ENCODE measurements at places on chromosomes 3 and 15.

- no peak for DNase-seq
Measured at GRCh38 chr3:186216900-186217819, 108.3 kb upstream of the ETV5 start.

GRCh38 chr3:172034786-172035685, 4.3 kb upstream of the FNDC3B start:
- DNase-seq, result peak; percentile 63

DNA sequence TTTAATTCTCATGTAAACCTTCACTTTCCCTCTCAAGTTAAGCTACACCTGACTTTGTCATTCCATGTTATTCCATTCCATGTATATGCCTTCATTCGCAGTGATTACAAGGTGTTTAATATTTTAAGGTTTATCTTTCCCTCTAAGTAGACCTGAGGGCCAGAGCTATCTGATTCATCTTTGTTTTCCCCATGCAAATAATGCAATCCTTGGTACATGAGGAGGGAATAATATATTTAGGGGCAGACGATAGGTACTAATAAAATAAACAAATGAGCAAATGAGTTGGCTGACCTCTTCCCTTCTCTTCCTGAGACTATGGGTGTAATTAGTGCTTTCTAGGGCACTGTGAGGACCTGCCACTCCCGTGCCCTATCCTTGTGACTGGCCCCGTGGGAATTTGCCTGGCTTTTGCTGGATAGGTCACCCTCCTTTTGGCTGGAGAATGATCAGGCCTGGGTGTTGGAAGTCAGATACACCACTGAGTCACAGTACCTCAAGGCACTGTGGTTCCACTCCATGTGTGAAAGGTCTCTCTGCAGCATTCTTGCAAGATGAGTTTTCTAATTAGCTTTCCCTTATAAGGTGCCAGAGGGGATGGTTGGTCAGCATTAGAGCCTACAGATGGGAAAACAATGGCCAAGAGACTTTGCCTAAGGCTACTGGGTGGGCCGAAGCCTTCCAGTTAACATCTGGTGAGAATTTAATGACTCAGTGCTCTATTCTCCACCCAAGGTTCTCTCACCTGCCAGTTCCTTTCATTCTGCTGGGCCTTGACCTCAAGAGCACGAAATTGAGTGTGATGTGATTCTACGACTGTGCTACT, 183.2 kb downstream of the P3H2 start:
- DNase-seq, result no peak

- DNase-seq, result no peak
Measured at GRCh38 chr3:45137656-45138181, 8.5 kb downstream of the CDCP1 start.

GRCh38 chr3:33034601-33035000, 62.3 kb downstream of the GLB1 start:
- no peak for DNase-seq

DNA sequence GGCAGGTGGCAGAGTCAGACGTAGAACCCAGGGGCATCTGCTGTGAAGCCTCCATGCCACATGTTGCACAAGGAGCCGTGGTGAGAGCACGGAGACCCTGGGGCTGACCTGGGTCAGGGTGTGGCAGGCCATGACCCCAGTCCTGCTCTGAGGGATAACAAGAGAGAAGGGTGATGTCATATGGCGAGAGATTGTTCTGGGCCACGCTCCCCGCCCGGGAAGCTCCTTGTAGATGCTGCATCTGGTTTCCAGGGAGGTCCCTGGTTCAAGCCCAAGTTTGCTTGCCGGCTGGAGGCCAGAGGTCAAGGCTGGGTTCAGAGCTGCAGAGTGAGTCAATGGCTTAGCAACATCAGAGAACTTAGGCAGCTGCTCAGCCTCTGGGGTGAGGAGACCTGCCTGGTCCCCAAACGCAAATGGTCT, 17.3 kb downstream of the FGD5 start:
- DNase-seq, result no peak

- DNase-seq, result no peak
Measured at GRCh38 chr3:6229778-6230410, 631.0 kb upstream of the GRM7 start.

DNA sequence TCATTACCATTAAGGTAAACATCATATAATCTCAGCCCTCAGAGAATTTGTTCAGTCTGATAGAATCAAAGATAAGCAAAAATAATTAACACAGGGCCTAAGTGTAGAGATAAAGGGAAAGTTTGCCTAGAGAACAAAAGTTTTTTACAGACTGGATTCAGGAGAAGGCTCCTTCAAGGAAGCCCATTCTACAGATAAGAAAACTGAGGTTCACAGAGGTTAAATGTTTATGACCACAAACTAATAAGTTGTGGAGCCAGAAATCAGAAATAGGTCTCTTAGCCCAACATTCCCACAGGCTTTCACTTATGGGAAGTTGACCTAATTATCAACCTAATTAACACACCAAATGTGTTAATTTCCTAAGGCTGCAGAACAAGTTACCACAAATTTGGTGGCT, 110.7 kb downstream of the ZMAT3 start:
- DNase-seq, result no peak

- no peak for DNase-seq
Measured at GRCh38 chr3:77524946-77525682, 485.2 kb downstream of the ROBO2 start.

DNA sequence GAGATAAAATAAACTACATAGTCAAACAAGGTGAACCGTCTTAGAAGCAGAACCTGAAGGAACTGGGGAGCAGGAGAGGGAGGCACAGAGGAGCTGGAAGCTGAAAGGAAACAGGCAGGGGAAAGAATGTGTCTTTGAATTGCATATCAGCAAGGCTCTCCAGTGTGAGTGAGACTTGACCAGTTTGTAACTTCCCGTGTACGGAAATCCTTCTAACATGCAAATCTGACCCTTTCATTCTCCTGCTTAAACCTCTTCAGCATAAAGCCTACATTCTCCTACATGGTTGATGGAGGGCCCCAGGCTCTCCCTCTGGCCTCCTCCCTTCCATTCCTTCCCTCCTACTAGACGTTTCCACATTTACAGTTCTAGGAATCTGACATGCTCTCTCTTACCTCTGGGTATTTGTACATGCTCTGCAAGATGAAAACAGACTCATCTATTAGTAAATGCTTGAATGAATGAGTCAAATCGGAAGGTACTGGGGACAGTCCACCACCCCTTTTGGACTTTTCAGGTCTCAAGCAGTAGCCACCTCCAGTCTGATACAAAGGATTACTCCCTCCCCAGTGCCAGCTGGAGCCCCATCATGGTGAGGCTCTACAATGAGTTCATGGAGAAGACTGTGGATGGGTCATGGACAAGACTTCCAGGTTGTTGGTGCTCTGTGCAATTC, 6.1 kb upstream of the SLC25A38 start:
- DNase-seq, result no peak

- DNase-seq, result no peak
Measured at GRCh38 chr3:148880681-148881080, 15.6 kb downstream of the CPA3 start.

DNA sequence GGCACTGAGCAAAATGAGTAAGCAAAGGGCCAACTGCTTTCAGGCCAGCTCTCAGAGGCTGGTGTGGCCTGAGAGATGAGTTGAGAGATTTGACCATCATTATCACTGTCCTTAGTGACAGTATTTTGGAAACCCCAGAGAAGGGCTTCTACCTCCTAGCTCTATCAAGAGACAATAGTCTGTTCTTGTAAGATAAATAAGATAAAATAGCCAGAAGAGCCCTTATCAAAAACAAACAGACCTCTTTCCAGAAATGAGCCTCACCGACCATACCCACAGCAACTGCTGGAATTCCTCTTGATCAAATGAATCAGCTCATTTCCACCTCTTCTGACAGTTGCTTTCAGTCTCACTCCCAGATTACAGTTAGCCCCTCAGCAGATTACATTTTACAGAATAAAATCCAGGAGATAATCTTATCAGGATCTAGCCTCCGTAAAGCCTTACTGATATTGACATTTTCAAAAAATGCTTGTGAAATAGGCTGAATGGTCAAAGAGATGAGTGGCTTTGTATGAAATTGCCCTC, 4.5 kb downstream of the HDC start:
- DNase-seq, result no peak

DNA sequence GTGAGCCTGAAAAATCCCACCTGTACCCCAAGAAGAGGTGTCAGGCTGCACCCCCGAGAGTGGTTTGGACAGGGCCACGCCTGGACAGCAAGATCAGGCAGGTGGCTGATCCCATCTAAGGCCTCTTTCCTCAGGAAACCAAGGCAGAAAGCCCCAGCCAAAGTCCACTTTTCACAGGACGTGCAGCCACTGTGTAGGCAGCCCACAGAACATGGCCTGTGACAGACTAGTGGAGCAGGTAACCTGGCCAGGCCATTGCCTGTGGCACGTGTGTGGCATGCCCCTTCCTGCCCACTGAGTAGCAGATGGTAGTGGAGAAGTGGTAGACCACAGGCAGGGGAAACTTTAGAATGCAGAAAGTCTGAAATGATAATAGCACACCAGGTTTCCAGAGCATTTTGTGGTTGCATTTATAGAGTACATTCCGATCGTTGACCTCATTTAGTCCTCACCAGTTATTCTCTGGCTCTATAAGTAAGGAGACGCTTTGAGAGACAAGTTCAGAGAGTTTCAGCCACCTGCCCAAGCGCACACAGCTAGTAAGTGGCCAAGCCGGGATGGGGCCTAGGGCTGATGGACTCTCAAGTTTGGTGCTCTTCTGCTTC, 68.7 kb downstream of the AAGAB start:
- peak; percentile 17 for DNase-seq

DNA sequence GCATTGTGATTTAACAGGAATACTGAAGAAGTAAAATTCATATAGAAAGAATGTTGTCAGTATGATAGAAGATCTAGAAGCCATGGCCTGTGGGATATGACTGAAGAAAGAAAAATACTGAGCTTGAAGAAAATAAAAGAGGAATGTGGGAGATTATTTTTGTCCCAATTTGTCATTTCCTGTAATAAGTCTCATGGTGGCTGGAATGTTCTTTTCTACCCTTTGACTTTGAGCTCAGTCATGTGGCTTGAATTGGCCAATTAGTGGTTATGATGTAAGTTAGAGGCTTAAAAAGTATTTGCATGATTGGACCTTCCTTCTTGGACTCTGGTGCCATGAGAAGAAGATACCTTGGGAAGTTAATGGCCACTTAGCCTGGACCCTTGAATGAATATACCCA, 14.1 kb downstream of the APH1B start:
- no peak for DNase-seq

DNA sequence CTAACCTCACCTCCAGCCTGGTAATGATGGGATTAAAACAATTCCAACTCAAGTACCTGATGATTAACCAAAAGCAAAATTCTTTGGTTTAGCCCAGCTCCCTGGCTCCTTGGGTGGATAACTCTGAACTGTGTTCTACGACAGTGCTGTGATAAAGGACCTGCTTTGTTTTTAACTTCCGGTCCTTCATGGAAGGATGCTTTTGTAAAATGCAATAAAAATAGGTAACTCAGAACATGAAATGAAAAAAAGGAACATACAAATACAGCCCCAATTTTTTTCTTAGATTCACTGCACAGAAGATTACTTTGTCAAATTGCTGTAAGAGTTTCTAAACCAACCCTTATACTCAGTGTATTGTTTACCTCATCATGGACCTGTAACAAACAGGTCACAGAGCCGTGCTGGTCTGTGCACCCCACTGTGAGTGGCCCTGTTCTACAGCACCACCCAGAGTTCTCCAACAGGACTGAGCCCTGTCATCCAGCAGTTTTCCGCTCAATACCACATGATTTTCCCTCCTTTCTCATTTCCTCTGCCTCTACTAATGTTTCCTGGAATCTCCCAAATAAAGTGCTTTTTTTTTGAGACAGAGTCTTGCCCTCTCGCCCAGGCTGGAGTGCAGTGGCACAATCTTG, 4.9 kb upstream of the PCYT1A start:
- no peak for DNase-seq

DNA sequence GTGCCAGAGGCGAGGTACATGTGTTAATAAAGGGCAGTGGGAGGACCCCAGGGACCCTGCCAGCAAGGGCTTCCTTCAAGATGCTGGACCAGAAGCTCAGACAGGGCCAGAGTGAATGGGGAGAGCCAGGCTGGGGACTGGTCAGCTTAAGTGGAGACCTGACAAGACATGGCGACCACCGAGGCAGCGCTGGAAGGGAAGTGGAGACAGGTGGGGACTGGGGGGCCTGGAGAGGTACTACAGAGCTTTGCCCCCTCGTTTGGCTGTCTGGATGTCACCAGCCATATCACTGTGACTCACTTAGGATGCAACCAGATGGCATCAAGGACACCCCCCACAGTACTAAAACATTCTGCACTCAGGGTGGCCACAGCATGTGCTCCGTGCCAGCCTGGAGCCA, 97.9 kb downstream of the ADCY5 start:
- no peak for DNase-seq

- DNase-seq, result no peak
Measured at GRCh38 chr3:194876403-194877095, 190.9 kb downstream of the FAM43A start.

GRCh38 chr3:45496555-45496954, 98.0 kb upstream of the LIMD1 start:
- no peak for DNase-seq

DNA sequence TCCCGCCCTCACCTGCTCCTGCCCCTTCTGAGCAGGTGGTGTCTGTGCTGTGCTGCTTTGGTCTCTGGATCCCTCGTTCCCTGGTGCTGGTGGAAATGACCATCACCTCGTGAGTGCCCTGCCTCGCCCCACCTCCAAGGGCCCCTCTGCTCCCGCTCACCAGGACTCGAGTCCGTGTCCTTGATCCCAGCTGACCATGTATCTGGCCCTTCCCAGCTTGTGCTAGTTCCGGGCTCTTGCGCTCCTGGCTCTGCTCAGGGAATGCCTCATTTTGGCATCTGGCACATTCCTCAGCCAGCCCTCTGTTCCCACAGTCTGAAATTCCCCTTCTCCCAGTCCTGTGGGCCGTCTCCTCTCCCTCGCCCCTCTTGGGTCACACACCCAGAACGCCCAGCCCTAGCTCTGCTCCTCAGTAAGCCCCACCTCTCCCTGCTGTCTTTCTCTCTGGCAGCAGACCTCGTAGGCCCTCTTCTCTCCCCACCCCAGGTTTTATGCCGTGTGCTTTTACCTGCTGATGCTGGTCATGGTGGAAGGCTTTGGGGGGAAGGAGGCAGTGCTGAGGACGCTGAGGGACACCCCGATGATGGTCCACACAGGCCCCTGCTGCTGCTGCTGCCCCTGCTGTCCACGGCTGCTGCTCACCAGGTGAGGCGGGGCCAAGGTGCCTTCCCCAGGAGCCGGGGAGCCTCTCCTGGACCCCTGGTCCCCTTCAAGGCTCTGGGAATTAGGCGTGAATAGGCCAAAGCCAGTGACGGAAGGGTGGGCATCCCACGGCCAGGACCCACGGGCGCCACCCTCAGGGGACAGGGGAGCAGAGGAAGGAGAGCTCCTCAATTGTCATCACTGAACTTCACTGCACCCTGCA, 11.5 kb downstream of the SLC51A start:
- DNase-seq, result no peak

- no peak for DNase-seq
Measured at GRCh38 chr3:44128057-44128775, 113.5 kb upstream of the TOPAZ1 start.

Data from CD4-positive, alpha-beta T cell treated with Interleukin-17A for 1 hour (primary cell).